ENCODE measurements at places on chromosomes 13 and 19. TPM values are rescaled to one million over a fixed set of nuclear protein-coding genes. Genes with fewer than 3 reads are reported as not detected.

GRCh38 chr19:1182727-1183126 is 8.7 kb upstream of the SBNO2 start:
- DNase-seq, result no peak

DNA sequence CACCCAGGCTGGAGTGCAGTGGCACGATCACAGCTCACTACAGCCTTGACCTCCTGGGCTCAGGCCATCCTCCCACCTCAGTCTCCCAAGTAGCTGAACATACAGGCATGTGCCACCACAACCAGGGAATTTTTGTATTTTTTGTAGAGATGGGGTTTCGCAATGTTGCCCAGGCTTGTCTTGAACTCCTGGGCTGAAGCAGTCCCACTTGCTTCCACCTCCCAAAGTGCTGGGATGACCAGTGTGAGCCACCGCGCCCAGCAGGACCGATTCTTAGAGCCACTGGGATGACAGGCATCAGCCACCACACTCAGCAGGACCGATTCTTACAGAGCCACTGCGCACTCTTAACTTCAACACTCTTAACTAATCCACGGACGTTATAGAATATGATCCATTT is 54.9 kb upstream of the RANBP3 start:
- no peak for DNase-seq

Gene CACNG8
- total RNA-seq, result 0.17 TPM

GRCh38 chr13:99227909-99228688 is 27.4 kb downstream of the UBAC2 start:
- no peak for DNase-seq

DNA sequence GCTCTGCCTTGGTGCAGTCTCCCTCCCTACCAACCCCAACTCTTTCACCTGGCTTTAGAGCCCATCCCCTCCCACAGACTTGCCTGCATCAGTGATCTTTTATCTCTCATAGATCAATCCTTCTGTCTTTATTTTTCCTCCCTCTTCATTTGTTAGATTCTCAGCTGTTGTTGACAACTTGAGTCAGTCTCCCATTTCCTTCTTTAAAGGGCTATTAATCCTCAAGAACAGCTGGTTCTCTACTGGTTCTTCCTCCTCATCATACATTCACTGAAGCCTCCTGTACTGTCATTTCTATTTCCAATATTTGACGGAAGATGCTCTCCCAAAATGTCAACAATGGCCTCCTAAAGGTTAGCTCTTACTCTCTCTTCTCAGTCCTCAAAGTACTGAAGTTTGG is 408.2 kb downstream of the TBC1D4 start:
- DNase-seq, result no peak

- DNase-seq, result no peak
These were observed 29.9 kb downstream of the LAIR2 start for GRCh38 chr19:54532528-54532927.

Gene SERPINE3
- total RNA-seq, result not detected

Gene ZNF441
- 4.6 TPM for total RNA-seq

- DNase-seq, result no peak
These were observed 19.9 kb downstream of the ZFP30 start for GRCh38 chr19:37635076-37636056.

Gene HS6ST3
- not detected for total RNA-seq

Gene GPR12
- total RNA-seq, result not detected

- no peak for DNase-seq
These were observed 50.6 kb downstream of the CELF5 start for GRCh38 chr19:3274942-3275582.

DNA sequence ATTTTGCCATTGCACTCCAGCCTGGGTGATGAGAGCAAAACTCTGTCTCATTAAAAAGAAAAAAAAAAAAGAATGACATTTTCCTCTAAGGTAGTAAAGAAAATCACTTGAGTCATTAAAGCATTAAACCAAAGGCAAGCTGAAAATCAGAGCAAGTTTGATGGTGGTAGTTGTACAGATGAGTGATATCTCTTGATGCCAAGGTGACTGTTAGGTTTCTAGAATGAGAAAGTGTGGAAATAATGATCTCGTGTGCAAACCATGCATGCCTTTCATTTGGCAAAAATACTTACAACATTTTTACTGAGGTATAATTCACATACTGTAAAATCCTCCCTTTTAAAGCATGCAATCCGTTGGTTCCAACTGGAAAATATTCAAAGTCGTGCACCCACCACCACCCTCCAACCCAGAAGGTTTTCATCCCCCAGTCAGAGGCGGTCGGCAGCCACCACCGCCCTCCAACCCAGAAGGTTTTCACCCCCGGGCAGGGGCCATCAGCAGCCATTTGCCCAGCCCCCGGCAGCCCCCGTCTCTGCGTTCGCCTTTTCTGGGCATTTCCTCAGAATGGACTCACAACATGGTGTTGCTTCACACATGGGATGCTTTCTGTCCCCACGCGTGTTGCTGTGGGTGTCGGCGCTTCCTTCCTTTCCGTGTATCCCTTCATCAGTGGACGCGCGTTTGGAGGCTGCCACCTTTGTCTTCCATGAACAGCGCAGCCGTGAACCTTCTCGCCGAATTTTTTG is 90.2 kb downstream of the ATP11A start:
- DNase-seq, result no peak

Gene PRR36
- 0.12 TPM for total RNA-seq

Gene LRRC63
- not detected for total RNA-seq

Gene LCP1
- total RNA-seq, result not detected

GRCh38 chr19:41452584-41453275 is 9.8 kb downstream of the ERICH4 start:
- no peak for DNase-seq

DNA sequence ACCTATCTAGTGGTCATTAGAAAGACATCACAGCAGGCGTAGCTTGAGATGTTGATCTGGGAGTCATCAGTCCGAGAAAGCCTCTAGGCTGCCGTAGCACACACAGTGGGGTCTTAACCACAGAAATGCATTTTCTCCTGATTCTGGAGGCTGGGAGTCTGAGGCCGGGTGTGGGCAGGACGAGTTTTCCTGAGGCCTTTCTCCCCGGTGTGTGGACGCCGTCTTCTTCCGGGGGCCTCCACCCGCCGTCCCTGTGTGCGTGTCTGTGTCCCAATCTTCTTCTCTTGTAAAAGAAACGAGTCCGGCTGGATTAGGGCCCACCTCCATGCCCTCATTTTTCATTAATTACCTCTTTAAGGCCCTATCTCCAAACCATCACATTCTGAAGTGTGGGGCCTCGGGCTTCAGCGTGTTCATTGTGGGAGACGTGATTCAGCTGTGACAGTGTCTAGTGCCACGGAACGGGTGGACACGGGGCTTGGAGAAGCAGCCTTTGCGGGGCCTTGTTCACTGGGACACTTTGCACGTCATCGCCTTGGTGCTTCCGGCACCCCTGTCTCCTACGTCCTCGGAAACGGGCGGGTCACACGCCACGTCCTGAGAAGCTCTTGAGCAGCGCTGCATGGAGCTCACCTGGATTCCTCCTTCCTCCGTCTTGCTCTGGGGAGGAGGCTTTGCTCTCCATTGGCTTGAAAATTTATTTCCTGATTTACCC is 208.9 kb upstream of the SOX1 start:
- no peak for DNase-seq

Gene NLRP5
- total RNA-seq, result not detected

Gene ZFP14
- 1.8 TPM for total RNA-seq

DNA sequence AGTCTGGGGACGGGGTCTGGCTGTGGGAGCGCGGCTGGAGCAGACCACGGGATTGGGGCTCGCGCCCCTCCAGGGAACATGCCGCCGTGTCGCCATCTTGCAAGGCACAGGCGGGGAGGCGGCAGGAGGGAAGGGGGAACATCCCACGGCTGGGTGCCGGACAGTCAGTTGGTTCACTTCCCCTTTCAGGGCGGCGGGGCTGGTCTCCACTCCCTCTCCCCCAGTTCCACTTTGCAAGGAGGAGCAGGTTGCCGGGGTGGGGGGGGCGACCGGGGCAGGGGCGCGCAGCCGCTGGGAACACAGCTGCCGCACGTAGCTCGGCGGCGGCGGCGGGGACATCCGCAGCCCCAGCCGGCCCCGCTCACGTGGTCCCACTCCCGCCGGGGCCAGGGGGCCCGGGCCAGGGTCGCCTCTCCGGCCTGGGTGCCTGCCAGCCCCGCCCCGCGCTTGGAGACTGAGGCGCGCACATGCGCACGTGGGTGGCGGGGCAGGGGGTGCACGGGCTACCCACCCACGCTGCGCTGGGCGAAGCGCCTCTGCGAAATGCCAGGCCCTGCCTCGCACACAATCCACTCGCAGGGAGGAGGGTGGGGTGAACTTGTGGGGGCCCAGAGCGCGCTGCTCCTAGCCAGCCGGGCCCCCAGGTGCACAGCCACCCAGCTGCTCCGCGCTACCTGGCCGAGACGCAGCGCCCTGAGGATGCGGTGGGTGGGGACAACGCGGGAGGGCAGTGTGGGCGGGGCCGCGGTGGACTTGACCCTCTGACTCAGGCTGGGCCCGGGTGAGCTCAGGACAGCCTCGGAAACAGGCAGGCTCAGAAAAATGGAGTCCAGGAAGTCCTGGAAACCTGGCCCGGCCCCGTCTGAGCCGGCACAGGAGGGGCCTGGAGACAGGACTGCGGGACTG is 6.4 kb downstream of the KLF16 start:
- peak; percentile 78 for DNase-seq

GRCh38 chr13:78402708-78403400 is 200.5 kb downstream of the POU4F1 start:
- DNase-seq, result no peak

DNA sequence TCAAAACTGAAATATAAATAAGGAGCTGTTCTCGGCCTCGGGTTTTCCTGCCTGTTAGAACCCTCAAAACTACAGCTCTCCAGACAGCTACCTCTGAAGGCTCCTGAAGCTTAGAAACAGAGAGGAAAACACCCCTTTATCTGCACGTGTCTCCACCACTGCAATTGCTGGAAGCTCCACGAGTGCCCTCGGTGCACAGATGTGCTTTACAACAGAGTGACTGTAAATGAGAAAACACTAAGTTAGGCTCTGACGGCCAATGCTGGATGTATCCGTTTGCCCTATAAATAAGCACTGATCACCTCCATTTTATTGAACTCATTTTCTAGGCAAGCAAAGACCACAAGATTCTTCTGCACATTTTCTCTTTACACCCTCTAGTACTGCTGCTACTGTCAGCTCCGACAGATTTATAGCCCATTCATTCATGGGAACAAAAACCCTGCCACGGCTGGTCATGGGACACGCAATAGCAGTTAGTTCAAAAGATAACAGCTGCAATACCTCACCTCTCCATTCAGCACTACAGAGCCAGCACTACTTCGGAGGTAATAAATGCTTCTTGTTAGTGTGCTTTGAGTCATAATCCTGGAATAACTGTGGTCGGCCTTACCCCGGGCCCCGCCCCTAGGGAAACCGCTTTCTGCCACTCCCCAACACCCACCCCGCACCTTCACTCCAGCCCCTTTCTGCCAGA is 241.1 kb upstream of the ZNF507 start:
- no peak for DNase-seq

Gene NRTN
- not detected for total RNA-seq

- no peak for DNase-seq
These were observed 1215.7 kb upstream of the SLC10A2 start for GRCh38 chr13:104281910-104282309.

Gene CALR3
- not detected for total RNA-seq

Gene FARP1
- total RNA-seq, result 144 TPM

Gene PSG6
- 1.1 TPM for total RNA-seq

GRCh38 chr13:86725105-86725504 is 925.9 kb upstream of the SLITRK6 start:
- DNase-seq, result no peak

Gene KCNN4
- total RNA-seq, result 0.68 TPM

Gene FSD1
- total RNA-seq, result 13.7 TPM

- DNase-seq, result no peak
These were observed 146.8 kb downstream of the STK24 start for GRCh38 chr13:98429977-98430736.

Gene TMEM150B
- total RNA-seq, result not detected

Gene KLF16
- 53.5 TPM for total RNA-seq

GRCh38 chr13:72700509-72700908 is 26.9 kb downstream of the MZT1 start:
- no peak for DNase-seq

Gene VSTM2B
- not detected for total RNA-seq

Gene CD209
- not detected for total RNA-seq

Gene CERS1
- 0.87 TPM for total RNA-seq

DNA sequence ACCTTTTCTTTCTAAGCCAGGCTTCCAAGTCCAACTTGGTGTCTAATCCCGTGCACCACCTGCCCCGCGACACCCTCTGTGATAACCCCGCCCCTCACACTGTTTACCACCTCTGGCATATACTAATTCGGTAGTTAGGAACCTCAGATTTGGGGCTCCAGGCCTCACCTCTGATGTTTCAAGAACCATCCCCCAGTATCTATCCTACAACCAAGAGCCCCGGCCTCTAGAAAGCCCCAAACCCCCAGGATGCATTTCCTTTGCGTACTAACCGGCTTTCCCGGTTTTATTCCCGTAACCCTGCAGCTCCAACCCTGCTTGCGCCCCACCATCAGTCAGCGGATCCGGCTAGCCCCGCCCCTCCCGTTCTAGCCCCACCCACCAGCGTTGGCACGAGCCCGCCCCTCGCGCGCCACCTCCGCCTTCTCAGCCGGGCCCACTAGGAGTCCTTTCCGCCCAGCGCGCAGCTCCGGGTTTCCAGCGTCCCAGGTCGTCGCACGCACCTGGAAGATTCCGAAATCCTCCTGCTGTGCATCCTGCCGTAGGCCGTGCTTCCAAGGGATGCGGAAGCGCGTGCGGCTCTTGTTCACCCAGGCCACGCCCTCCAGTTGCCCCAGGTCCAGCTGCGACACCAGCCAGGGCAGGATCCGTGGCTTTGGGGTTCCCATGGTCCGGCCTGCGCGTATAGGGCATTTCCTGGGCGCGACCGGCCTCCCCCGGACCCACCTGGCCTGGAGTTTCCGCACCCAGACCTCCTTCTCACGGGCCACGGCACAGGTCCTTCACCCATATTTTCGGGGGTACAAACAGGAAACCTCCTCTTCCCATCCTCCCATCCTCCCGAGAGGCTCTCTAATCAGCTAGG is 1.3 kb downstream of the IRF3 start:
- peak; percentile 79 for DNase-seq

Gene FCHO1
- total RNA-seq, result 0.16 TPM

- no peak for DNase-seq
These were observed 83.2 kb downstream of the RUBCNL start for GRCh38 chr13:46303742-46304385.

DNA sequence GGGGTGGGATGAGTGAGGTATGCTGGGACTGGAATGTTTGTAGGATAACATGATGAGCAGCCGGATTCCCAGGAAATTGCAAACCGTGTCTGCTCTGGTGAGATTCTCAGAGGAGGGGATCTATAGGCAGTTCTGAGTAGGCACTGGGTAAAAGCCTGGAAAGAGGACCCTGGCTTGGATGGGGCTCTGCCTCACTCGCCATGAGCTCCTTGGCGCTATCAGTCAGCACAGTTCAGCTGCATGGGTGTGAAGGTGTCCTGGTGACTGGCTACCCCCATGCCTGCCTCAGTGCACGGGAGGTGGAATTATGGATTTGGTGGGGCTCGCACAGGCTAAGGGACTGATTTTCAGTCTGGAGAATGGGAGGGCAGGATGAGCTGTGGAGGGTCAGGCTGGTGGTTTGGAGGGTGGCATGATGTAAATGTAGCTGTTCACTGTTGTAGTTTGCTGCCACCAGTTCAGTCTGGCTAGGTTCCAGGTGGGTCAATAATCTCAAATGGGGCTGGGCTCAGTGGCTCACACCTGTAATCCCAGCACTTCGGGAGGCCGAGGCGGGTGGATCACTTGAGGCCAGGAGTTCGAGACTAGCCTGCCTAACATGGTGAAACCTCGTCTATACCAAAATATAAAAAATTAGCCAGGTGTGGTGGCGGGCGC is 9.2 kb upstream of the ZNF627 start:
- DNase-seq, result no peak

- peak; percentile 79 for DNase-seq
These were observed 33.2 kb upstream of the MEDAG start for GRCh38 chr13:30872685-30873461.

Gene GAPDHS
- total RNA-seq, result not detected

Data from HFFc6 (cell line).